CD4-positive, CD25-positive, alpha-beta regulatory T cell (primary cell): ENCODE measurements at places on chromosomes 1 and 21. TPM values are rescaled to one million over a fixed set of nuclear protein-coding genes. Genes with fewer than 3 reads are reported as not detected.
A peak's percentile ranks its signal among the peaks of the same experiment; 100 is the strongest.

- no peak for DNase-seq
These were observed 14.0 kb downstream of the DCST2 start for GRCh38 chr1:155019377-155020245.

DNA sequence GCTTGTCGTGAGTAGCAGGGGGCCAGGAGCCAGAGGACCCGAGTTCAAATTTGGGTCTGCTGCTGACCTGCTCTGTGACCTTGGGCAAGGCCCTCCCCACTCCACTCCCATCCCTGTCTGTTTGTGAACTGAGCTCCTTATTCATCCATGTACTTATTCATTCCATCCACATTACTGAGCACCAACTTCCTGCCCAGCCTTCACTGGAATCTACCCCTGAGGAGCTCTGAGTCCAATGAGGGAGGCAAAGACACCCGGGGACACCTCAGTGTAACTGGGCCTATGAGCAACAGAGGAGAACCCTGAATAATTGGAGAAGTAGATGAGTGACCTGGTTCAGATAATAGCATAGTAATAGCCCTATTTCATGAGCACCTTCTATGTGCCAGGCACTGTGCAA lies 8.9 kb downstream of the BSND start:
- no peak for DNase-seq

DNA sequence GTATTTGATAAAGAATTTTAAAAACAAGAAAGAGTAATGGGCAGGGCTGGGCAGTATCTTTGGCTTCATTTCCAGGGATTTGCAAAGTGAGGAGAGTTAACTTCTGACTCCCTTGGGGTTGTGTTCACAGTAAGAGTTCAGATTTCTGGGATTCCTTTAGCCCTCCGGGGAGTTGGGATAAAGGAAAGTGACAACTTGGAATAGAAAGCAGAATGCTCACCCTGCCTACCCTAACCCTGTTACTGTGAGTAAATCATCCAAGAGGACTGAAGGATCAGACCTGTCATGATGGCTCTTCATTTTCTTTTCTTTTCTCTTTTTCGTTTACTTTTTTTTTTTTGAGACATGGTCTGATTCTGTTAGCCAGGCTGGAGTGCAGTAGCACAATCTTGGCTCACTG lies 76.1 kb downstream of the CACHD1 start:
- DNase-seq: no peak

DNA sequence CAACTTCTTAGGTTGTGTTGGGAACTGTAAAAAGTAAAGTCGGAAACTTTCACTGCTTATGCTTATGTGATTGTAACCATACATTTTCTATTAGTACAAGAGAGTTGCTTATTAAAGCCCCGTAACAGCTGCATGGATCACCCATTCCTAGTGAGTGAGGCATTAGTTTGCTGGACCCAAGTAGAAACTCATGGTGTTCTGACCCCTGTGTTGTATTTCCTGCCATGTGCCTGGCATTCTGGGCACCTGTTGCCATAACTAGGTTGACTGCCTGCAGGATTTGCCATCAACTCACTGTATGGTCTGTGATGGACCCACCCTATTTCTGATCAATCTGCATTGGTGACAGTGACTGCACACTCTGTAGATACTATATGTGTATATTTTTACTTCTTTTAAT lies 173.0 kb downstream of the PGBD5 start:
- no peak for DNase-seq

Gene SLX9
- 7.6 TPM for polyA plus RNA-seq

Gene SKI
- polyA plus RNA-seq: 0.25 TPM

Gene MYBPHL
- polyA plus RNA-seq: not detected

GRCh38 chr1:225343618-225344017 lies 84.2 kb downstream of the LBR start:
- DNase-seq: no peak

DNA sequence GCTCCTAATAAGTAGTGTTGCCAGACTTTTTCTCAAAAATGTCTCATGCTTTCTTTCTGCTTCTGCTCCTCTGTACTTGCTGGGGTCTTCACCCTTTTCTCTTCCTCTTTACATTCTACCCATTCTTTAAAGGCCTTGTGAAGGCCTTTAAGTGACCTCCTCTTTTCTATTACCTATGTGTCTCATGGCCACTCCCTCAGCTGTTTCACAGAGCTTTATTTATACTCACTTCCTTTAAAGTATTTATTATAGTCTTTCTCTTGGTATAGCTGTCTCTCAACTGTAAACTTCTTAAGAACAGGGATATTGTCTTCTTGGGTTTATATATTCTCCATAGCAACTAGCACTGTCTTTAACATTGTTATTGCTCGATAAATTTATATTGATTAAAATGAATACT lies 792 bp downstream of the GOLPH3L start:
- peak; percentile 20 for DNase-seq

Gene TMEM269
- polyA plus RNA-seq: 0.12 TPM

Gene CELA2A
- polyA plus RNA-seq: not detected

DNA sequence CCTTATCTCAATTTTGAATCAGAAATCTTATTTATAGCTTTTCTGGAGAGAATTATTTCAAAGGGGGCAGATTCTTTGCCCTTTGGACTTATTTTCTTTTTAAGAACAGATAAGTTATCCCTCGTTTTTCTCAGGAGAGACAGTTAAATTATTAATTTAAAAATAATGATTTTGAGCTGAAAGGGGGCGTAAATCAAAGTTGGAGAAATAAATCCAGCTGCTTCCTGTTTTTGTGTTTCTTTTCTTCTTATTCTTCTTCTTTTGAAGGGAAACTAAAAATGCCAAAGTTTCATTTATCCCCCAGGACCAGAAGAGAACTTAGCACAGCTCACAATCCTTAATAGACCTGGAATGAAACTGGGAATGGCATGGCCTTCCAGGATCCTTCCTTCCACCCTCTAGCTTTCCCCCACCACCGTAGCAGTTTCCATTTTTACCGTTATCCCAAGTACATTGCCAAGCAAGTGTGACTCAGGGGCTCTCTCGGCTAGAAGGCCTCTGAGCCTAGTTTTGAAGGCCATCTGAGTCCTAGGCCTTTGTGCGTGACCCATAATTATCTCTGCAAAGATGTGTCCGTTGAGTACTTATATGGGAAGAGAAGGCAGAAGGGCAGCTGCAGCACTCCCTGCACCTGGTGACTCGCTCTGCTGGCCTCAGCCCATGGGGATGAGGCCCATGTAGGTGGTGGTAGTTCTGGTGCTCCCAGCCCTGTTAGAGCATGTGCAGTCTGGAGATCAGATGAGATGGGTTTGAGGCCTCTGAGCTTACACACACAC lies 181.7 kb downstream of the ROR1 start:
- no peak for DNase-seq

DNA sequence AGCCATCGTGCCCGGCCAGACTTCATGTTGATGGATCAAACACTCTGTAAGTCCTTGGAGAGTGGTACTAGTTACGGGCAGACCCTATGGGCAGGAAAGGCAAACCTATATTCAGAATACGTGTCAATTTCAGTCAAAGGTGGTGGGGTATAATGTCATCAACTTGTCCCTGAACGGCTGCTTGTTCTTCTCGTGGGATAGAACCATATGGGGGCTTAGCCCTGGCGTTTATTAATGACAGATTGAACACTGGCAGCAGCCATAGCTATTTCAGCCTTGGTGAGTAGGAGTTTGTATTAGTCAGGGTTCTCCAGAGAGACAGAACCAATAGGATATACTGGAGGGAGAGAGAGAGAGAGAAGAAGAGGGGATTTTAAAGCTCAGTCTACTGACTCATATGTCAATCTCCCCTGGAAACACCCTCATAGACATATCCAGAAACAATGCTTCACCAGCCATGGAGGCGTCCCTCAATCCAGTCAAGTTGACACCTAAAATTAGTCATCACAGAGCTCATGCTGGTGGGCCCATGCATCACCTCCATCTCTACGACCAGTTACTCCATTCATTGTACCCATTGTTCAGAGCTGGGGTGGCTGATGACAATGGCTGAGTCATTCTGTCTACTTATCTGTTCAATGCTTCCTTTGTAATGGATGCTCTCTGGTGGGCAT lies 16.1 kb upstream of the AQP10 start:
- peak; percentile 11 for DNase-seq

GRCh38 chr1:29349871-29350491 lies 113.7 kb downstream of the PTPRU start:
- no peak for DNase-seq

- DNase-seq: no peak
These were observed 181.6 kb downstream of the PRDM16 start for GRCh38 chr1:3250624-3251023.

Gene SDE2
- polyA plus RNA-seq: 8.3 TPM

DNA sequence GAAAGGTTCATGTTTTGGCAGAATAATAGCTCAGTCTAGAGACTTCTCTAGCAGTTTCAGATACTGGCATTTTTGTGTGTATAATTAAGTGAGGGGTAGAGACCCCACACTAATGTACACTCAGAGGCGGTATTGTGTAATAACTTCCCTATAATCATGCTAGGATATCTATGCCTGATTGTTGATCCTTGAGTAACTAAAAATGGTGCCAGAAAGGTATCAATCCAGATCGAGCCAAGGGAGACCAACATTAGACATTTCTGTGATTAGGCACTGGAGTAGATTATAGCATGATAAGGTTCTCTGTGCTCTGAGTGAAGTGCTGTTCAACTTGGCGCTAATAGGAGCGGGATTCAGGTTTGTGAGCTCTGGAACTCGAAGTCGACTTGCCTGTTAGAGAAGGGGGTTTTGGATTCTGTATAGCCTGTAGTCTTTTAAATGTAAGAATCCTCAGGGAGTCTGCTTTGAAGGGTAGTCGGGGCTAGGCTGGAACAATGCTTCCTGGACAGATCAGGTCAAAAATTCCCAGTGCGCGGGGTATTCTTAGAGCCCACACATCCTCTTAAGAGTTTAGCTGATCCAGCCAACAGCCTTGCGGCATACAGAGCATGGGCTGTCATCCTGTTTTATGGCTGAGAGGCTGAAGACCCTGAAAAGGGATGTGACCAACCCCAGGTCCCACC lies 24.2 kb downstream of the MAN1C1 start:
- no peak for DNase-seq

DNA sequence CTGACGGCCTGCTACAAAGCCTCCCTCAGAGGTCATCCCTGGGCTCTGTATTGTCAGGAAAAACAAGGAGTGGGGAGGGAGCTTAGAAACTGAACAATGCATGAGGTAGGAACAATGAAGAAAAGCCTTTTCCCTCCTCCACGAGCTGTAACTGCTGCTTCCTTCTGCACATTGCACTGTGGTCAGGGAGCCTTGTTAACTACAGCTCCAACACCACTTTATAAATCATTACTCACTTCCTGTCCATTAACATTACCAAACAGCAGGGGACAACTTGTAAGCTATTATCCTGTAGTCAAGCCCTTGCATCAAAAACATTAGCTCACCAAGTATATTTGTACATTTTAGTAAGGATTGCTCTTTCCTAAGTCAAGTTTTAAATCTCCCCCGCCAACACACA lies 336.0 kb upstream of the NR5A2 start:
- no peak for DNase-seq

DNA sequence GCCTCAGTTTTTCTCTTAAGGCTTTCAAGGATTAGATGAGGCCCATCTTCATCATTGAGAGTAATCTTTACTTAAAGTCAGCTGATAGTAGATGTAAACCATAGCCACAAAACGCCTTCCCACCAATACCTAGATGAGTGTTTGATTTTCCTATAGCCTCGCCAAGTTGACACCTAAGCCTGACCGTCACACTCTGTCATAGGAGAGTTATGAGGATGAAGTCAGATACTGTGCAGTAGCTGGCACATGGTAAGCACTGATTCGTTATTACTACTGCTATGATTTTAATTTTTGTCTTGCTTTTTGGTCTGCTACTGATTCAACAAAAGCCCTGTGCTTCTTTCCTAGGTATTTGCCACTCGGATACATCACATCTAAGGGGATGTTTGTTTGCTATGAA lies 395.5 kb downstream of the RPS6KC1 start:
- DNase-seq: no peak

DNA sequence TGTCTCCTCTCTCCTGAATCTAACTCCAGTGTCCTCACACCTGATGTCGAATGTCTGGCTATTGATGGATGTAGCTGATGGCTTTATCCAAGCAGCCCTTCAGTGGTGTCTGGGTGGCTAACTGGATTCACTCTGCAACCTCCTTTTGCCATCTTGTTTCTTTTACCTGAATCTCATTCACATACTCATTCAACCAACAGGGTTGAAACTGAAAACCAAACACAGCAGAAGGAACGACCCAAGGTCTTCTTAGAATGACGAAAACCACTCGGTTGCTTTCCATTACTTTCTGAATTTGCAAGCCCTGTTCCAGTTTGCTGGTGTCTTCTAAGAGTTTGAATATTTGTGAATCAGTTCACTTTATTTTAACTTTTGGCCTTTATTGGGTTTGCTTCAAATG lies 424.3 kb upstream of the CXADR start:
- no peak for DNase-seq

Gene HIVEP3
- polyA plus RNA-seq: 3.9 TPM

Gene GOLT1A
- not detected for polyA plus RNA-seq

Gene PCP4L1
- not detected for polyA plus RNA-seq

DNA sequence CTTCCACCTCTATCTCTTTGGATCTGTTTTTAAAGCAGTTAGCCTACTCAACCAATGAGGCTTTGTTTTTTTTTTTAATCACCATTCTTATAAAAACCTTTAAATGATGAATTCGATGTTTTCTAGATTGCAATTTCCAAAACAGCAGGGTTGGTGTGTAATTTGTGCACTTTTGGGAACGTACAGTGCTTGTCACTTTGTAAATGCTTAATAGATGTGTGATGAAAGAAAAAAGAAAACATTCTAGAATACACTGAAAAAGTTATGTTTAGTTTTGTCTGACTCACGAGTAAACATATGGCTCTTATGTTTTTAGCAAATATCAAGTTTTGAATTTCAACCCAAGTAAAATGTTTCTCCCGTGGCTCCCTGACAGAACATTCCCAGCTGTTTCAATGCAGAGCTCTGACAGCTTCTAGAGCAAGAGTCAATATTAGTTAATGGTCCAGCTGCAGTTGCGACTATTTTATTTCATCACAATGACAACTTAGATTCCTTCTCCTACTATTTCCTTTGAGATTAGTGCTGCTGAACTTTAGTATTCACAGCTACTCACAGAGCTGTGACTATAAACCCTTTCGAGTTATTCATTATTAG lies 362.5 kb upstream of the ADAMTS5 start:
- DNase-seq: no peak

DNA sequence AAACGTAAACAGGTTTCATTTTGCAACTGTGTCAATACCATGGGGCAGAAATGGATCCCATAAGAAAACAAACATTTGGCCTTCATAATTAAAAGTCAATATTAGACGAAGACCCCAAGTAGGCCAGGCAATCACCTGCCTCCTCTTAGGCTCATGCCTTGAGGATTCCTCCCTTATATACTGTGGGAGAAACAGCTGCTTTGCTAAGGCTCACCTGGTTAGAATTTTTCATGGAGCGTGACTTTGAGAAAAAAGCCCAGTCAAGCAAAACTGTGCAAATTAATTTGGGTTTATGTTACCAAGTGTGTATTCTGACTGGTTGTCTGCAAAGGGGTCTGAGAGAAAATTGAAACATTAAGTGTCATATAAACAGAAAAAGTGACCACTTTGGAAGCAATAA lies 605.3 kb upstream of the USP24 start:
- DNase-seq: no peak
